ENCODE measurements at places on chromosomes 7 and 10. TPM values are rescaled to one million over a fixed set of nuclear protein-coding genes. Genes with fewer than 3 reads are reported as not detected.

GRCh38 chr7:94284104-94284503 lies 110.6 kb upstream of the COL1A2 start:
- H3K36me3 ChIP-seq, result no peaks in the 10 kb centered on the region
- H3K27ac ChIP-seq, result no peak overlapping the region
- H3K4me3 ChIP-seq, result no peak overlapping the region
- peaks cover 5% of the 10 kb centered on the region for H3K27me3 ChIP-seq

- no peaks in the 10 kb centered on the region for H3K27me3 ChIP-seq
- DNase-seq, result no peak
- no peaks in the 10 kb centered on the region for H3K4me1 ChIP-seq
- peaks cover 2% of the 10 kb centered on the region for H3K36me3 ChIP-seq
- no peak overlapping the region for H3K4me3 ChIP-seq
These were observed 64.1 kb upstream of the GNA12 start for GRCh38 chr7:2908103-2908683.

DNA sequence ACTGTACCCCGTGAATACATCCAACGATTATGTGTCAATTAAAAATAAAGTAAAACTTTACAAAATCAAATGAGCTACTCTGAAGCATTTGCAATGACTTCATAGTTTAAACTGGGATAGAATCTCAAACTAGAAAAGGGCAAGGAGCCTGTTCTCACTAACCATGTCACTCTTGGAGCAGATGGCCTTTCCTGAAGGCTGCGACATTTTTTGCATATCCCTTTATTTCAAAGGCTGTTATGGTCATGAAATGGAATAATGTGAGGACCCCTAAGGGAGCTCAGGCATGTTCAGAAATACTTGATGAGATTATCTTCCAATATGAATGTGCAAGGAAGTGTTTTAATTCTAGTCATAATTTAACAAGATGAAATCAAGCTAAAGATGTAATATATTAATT lies 679.4 kb downstream of the NRG3 start:
- no peak overlapping the region for H3K27ac ChIP-seq
- no peaks in the 10 kb centered on the region for H3K4me1 ChIP-seq
- no peaks in the 10 kb centered on the region for H3K27me3 ChIP-seq

The LMBR1 gene
- total RNA-seq, result 72.9 TPM

The AKR1C3 gene
- 4.8 TPM for total RNA-seq

The POU6F2 gene
- 0.29 TPM for total RNA-seq

The TUBGCP2 gene
- total RNA-seq, result 48.8 TPM

Data from endothelial cell of umbilical vein (primary cell).